ENCODE measurements at places on chromosomes 13 and 19.

- DNase-seq: no peak
These were observed 70.4 kb downstream of the SUCLA2 start for GRCh38 chr13:47930649-47931165.

DNA sequence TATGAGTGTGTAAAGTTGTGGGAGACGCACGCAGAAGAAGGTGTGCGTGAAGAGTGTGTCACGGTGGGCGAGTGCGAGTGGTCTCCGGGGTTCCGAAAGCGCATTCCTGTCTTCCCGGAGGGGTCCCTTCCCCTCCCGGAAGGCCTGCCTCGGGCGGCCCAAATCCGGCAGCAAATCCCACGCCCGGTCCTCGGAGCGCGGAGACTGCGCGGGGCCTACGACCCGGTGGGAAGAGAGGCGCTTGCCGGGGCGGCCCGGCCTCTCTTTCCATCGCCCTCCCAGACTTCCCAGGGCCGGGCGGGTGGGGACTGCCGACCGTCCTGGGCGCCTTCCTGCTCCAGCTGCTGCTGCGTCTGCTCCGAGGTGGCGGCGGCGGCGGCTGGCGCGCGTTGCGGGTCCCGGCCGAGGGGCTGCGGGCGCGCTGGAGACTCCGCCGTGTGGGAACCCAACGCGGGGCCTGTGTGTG, 2.1 kb downstream of the ZIC5 start:
- DNase-seq: no peak

GRCh38 chr19:30522341-30522740, 150.2 kb downstream of the ZNF536 start:
- DNase-seq: no peak

DNA sequence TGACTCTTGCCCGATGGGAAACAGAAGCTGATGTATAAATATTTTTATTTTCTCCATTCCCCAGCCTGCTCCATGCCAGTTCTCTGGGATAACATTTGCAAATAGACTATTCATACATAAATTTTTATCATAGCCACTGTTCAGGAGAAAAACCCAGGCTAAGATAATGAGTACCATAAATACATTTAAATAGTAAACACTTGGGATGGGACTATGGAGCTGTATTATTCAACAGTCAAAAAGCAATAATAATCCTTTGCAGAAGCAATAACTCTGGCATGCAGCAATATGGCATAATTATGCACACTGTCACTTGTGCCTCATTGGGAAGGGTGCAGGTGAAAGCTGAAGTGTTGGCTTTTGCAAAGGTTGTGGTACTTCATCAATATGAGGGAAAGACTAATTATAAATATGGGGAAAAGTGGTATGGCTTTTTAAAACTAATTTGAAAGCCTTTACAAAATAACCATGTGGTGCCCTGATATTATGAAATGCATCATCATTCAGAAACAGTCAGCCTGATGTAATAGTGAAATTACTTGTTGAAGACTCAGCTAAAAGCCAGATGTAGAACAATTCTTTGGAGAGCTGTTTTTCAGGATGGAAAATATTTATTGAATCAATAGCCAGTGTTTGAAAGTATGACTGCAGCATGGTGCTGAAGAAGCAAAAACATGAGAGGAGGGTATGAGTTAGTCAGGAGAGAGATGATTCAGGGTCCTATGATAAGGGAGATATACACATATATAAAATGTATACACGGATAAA, 2476.7 kb downstream of the PCDH9 start:
- no peak for DNase-seq

GRCh38 chr13:35793823-35794222, 317.3 kb upstream of the MAB21L1 start:
- no peak for DNase-seq

- no peak for DNase-seq
These were observed 8.8 kb downstream of the RRAS start for GRCh38 chr19:49631014-49631588.

GRCh38 chr13:74301258-74301935, 167.2 kb upstream of the KLF12 start:
- DNase-seq: no peak

DNA sequence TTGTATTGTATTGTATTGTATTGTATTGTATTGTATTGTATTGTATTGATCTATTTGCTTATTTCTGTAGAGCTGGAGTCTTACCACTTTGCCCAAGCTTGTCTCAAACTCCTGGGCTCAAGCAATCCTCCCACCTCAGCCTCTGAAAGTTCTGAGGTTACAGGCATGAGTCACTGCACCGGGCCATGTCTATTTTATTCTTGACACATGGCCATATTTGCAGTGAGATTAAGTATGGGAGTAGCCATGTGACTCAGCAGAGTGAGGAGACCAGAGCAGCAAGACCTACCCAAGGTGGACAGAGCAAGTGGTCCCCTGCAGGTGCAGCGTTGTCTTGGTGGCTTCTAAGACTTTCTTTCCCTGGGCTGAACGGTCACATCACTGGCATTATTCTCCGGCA, 49.1 kb upstream of the UBAC2 start:
- DNase-seq: peak; percentile 78

DNA sequence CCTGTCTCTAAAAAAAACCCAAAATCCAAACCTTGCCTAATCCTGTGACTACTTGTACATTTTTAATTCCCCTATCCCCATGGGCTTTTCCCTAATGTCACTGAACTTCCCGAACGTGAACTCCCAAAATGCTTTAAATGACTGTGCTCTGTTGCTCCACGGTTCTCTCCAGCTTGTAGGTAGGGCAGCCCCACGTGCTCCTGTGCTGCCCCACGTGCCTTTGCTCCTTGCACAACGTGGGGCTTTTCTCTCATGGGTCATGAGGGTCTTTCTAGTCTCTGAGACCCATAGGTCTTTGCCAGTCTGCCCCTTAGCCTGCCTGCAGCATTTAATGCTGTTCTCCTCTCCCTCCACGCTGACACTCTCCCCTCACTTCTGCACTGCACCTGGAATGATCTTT, 122.0 kb downstream of the SHISA2 start:
- no peak for DNase-seq

- DNase-seq: no peak
These were observed 28.4 kb downstream of the ZNF844 start for GRCh38 chr19:12092956-12093355.

DNA sequence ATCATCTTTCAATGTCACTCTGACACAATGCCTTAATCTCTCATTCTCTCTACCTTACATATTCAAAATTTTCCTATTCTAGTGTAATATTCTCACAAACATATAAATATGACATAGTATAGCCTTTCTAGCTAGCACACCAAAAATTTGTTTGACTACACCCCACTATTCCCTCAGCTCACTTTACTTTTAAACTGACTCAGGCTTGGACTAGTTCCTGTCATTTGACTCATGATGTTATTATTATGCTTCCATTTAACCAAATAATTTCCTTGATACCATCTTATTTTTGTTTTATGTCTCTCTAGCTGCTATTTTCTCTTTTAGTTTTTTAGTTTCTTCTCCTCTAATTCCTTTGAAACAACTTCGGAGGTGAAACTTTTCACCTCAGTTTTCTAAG, 1745.6 kb upstream of the PCDH20 start:
- DNase-seq: no peak

- no peak for DNase-seq
These were observed 4.8 kb downstream of the IFNL1 start for GRCh38 chr19:39301021-39301420.

GRCh38 chr19:53177986-53178385, 15.2 kb downstream of the ZNF665 start:
- DNase-seq: no peak

GRCh38 chr19:53365899-53366493, 491 bp downstream of the ZNF525 start:
- DNase-seq: no peak

DNA sequence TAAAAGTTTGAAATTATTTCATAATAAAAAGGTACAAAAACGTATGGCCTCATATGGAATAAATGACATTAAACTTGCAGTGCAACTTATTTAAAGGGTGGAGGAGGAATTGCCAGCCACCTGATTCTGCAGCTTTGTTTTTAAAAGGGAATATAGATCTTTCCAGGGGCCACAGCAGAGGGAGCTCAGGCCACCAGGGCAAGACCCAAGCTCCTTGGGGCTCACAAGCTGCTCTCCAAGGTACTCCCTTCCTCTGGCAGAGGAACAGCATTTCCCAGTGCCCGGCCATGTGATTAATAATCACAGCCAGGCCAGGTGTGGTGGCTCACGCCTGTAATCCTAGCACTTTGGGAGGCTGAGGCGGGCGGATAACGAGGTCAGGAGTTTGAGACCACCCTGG, 6.2 kb downstream of the ACOD1 start:
- no peak for DNase-seq

DNA sequence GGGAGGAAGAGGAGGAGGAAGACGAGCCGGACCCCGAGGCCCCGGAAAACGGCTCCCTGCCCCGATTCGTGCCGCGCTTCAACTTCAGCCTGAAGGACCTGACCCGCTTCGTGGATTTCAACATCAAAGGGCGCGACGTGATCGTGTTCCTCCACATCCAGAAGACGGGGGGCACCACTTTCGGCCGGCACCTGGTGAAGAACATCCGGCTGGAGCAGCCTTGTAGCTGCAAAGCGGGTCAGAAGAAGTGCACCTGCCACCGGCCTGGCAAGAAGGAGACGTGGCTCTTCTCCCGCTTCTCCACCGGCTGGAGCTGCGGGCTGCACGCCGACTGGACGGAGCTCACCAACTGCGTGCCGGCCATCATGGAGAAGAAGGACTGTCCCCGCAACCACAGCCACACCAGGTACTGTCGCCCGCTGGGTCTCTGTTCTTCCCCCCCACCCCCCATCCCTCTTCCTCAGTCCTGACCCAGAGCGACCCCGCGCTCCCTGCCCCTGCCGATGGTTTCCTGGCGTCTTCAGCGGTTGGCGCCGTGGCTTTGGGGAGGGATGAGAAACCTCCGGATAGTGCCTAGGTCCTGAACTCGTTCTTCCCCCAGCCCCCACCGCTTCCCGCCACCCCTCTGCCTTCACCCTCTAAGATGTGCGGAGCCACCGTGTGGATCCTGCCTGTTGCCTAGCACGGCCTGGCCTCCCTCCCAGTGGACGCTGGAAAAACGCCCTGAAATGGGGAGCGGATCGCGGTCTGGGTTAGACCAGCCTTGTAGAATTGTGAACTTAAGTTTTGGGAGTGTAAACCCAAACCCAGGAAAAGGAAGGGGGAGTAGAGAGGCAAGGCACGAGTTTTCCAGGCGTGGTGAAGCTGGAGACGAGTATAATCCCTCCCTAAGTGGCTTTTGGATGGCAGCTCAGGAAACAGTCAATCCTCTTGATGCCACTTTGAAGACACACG, 1.5 kb downstream of the HS6ST3 start:
- DNase-seq: no peak

DNA sequence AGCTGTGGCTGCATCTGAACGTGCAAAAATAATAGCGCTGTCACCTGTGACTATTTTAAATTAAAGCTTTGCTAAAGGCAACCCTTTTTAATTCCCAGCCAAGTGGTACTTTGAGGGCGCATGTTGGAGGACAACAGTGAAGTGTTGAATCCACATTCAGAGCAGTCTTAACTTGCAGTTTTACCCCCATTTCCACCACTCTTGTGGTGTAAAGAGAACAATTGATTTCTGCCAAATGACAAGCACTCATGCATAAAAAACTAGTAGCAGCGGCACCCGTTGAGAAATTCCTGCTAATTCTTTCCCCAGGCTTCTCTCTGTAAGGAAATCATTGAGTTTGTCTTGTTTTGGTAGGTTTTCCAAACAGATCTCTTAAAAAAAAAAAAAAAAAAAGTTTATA, 1033.3 kb downstream of the EFNB2 start:
- DNase-seq: no peak

DNA sequence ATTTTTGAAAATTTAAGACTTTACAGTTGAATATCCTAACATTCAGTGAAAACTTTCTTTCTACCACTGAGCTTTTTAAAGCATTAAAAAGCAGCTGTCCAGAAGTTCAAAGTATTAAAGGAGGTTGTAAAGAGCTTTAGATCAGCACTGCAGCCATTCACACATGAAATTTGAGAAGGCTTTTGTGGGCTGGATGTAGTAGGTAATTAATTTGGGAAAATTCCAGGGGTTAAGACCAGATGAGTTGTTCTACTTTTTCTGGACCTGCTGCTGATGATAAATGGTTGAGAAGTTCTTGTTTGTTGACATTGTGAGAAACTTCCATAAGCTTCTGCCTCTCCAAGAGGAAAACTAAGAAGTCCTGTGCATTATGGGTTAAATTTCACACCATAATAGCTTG, 1779.6 kb upstream of the PRR20A start:
- no peak for DNase-seq

GRCh38 chr13:101298517-101298916, 117.8 kb downstream of the NALCN start:
- DNase-seq: no peak

GRCh38 chr13:46720189-46720588, 76.8 kb downstream of the ESD start:
- DNase-seq: no peak

DNA sequence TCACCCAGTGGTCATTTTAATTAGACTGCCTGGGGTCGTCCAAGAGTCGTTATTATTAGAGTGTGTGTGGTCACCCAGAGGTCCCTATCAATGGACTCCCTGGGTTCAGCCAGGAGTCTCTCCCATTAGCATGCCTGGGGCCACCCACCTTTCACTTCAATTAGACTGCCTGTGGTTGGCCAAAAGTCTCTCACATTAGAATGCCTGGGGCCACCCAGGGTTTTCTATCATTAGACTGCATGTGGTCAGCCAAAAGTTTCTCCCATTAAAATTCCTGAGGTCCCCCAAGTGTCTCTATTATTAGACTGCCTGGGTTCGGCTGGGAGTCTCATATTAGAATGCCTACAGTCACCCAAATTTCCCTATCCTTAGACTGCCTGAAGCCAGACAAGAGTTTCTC, 1472.6 kb downstream of the UQCRFS1 start:
- no peak for DNase-seq

DNA sequence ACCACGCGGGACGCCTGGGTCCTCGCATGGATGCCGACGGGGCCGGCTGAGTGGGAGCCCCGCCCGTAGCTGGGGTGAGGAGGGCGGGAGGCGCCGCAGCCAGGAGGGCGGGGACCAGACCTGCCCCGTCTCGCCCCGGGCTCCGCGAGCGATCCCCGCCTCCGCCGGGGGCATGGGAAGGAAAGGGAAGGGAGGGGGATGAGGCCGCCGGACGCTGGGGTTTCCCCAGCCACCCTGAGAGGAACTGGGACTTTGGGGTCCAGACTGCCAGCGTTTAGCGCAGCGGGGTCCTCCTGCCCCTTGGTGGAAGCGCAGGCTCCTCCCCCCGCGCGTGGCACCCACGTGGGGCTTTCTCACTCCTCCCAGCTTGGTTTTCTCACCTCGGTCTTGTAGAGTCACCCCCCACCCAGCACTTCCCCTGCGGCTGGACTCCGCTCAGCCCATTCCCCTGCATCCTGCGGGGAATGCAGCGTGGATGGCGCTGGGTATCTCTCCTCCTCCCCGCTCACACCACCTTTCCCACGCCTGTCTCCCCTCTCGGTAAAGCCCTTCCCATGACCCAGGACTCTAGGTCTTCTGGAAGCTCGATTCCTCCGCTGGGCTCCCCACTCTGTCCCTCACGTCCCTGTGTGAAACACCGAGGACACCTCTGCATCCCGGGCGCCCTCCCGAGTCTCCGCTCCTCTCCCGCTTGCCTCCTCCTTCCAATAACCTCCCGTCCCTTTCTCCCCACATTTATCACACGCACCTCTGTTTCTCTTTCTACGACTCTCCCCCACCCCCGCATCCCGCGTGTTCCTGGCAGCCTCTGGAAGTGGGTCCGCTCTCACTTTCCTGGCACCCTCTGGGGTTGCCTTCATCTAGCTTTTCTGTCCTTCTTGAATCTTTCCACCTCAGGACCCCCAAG, 2.1 kb downstream of the TGFB1 start:
- DNase-seq: no peak

- peak; percentile 56 for DNase-seq
These were observed 10.8 kb upstream of the CCDC97 start for GRCh38 chr19:41299046-41299754.
